Activated B cell treated with CpG ODN at 0.5 μM for 24 hours (primary cell): ENCODE measurements at places on chromosomes 1 and 21. TPM values are rescaled to one million over a fixed set of nuclear protein-coding genes. Genes with fewer than 3 reads are reported as not detected.

- DNase-seq: no peak
These were observed 6.8 kb upstream of the IL24 start for GRCh38 chr1:206890125-206891060.

DNA sequence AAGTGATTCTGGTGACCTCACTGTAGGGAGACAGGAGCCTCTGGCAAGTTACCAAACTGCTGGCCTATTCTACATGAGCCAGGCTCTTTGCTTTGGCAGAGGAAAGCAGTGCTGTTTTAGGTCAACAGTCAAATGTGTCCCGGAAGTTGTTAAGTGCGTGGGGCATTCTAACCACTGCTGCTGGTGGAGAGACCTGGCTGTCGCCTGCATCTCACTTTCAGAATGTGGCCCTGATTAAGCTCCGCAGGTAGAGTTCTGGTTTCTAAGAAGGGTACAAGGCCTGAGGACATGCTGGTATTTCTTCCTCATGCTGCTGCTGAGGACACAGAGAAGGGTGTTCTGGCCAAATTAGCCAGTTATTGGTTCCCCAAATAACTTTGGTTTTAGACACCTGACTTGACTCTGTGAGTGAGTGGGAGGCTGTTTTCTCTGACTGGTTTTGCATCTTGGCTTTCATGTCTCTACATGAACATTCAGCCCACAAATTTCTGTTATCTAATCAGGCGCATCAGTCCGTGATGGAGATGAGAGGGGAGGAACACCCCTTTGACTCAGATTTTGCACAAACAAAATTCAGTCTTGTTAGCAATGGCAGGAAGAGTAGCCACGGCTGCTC lies 120.8 kb downstream of the LMO4 start:
- DNase-seq: peak; percentile 23

GRCh38 chr1:36517011-36517771 lies 34.5 kb upstream of the CSF3R start:
- no peak for DNase-seq

- no peak for DNase-seq
These were observed 844 bp upstream of the PLD5 start for GRCh38 chr1:242525360-242525722.

DNA sequence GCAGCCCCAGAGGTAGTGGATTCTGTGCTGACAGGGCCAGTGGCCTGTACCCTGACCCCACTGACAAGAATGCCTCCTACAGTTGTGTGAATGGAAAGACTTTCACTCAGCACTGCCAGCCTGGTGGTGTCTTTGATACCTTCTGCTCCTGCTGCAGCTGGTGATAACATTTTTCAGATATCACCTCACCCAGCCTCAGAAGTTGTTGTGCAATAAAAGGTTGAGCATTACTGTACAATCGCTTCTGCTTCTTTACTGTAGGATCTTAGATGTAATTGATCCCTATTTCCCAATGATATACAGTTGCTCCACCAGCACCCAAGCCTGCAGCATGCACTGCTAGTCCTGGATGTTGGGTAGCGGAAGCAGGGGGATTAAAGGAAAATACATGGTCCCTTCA lies 4.8 kb upstream of the CHIA start:
- no peak for DNase-seq

GRCh38 chr1:23593042-23593521 lies 33.8 kb upstream of the ID3 start:
- DNase-seq: no peak

DNA sequence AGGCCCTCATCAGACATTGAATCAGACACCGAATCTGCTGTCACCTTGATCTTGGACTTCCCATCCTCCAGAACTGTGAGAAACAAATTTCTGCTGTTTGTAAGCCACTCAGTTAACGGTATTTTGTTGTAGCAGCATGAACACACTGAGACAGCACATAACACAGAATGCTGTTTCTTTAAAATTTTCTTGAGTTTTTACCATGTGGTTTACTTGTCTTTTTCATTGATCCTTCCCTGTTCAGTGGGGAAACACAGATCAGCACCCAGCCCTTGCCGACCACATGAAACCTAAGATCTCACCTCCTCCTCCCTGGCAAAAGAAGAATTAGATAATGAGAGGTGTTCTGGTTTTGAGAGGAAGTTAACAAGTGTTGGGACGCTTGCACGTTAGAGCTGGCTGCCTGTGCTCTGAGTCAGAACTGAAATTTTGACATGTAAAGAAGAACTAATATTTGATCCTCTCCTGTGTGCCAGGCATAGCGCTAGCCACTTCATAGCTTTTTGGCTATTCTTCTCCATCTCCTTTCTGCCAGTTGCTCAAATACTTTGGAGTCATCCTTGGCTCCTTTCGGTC lies 179.6 kb downstream of the DHRS3 start:
- no peak for DNase-seq

Gene RSPH1
- total RNA-seq: 0.38 TPM in 1 of 2 replicates, not detected in the other

Gene CCDC17
- 4.6 and 6.3 TPM in 2 replicates for total RNA-seq

Gene MLLT11
- total RNA-seq: 0.59 and 0.67 TPM in 2 replicates

- DNase-seq: no peak
These were observed 23.5 kb upstream of the TSPEAR start for GRCh38 chr21:44734841-44735240.

DNA sequence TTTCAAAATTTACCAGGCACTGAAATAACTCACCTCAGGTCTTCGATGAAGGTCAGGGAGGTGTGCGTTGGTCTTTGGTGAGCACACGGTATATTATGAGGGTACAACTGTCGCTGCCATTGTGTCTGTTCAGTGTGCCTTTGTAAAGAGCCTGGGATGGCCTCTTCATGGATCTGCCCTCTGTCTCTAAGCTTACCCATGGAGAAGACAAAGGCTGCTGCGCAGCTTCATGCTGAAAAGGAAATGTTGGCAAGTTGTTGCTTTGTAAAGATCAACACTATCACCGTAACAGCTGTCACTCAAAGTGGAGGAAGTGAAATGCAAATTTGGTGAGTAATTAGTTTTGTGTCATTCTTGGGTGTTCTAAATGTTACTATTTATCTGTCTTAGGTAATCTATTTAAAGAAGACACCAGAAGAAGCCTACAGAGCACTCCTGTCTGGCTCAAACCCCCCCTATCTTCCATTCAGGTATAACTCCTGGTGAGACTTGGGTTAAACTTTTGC lies 71.6 kb downstream of the CDC14A start:
- DNase-seq: no peak

GRCh38 chr1:31387612-31388011 lies 14.7 kb upstream of the FABP3 start:
- DNase-seq: no peak
